AG08395 (cell line): ENCODE measurements at places on chromosomes 12 and 14.
A peak's percentile ranks its signal among the peaks of the same experiment; 100 is the strongest.

DNA sequence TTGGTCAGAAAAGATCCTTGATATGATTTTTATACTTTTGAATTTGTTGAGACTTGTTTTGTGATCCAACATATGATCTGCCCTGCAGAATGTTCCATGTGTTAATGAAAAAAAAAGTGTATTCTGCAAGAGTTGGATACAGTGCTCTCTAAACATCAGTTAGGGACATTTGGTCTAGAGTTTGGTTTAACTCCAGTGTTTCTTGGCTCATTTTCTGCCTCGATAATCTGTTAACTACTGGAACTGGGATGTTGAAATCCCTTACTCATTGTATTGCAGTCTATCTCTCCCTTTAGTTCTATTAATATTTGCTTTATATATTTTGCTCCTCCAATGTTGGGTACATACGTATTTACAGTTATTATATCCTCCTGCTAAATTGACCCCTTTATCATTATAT is 18.3 kb upstream of the TXNRD1 start:
- no peak for DNase-seq

DNA sequence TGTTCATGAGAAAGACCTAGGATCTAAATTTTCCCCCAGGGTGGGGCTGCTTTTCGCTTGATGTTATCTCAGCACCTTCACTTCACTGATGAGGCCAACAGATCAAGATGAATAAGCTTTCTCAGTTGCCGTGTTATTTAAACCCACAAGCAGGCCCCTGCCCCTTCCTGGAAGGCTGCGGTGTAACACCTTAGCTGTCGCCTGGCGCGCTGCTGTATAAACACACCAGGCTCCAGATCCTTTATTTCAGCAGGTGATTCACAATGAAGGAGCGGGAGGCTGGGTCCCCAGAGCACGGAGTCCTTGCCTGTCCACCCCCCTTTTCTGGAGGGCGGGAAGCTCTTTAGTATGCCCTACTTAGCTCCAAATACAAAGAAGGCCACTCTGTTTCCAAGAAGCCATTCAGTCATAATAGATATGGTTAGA is 515.4 kb downstream of the FUT8 start:
- DNase-seq, result no peak

GRCh38 chr14:55253276-55253675 is 17.9 kb upstream of the FBXO34 start:
- no peak for DNase-seq

DNA sequence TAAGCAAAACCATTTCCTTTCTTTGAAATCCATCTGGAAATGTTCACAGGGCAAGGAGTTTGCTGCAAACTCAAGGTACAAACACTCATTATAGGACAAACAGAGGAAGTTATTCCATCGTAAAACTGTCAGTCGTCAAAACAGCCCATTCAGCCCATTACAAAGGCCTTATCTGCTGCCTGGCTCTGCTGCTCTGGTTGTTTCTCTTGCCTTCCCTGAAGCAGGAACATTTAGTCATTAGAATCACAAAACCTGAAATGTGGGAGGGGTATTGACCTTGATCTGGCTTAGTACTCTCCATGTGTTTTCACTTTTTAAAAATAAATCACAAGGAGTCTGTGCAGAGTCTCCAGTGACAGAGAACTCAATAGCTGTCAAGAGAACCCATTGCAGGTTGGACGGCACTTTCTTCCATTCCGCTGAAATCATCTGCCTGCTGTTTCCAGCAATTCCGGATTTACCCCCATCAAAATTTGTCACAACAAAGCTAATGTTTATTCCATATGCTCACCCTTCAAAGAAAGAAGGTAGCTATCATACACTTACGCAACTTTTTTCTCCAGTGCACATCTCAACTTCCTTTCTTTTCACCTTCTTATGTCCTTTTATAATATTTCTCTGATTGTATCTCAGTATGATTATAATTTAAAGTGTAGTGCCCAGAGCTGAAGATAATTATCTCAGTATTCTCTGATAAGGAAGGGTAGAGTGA is 24.6 kb upstream of the ITPR2 start:
- DNase-seq, result no peak

DNA sequence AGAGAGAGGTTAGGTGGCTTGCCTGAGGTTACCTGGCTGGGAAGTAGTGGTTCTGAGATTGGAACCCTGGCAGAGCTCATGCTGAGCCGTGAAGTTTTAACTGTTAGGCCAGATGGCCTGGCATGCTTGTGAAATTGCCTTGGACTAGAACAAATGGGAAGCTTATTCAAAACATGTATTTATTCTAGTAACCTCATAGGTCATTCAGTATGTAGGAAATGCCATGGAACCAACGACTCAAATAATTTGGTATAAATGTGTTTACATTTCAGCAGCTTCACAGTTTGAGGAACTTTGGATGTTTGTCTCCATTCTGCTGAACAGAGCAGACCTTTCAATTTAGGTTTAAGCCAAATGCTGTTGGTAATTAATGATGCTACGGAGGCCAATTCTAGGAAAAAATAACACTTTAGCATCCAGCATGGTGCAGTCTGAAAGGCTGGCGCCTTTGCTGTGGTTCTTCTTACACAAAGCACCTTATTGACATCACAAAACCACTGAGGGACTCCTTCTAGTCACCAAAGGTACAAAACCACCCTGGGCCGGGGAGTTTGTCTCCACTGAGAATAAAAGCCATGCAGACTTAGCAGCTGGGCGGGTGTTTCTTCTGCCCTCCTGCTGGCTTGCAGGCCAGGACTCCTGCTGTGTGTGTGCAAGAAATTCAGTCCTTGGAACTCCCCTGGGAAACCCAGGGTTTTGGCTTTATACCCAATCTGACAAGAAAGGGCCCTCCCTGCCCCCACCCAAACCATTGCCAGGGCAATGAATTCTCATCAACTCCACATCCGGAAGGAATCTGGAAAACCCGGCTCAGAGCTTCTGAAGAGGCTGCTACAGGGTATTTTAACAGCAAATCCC is 64.2 kb downstream of the ELK3 start:
- peak; percentile 63 for DNase-seq

DNA sequence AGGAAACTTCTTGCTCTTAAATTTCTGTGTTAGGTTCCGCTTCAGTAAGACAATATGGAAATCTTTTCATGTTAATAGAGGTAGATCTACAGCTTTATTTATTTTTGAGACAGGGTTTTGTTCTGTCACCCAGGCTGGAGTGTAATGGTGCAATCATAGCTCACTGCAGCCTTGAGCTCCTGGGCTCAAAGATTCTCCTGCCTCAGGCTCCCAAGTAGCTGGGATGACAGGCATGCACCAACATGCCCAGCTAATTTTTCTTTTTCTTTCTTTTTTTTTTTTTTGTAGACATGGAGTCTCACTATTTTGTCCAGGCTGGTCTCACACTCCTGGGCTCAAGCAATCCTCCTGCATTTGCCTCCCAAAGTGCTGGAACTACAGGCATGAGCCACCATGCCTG is 70.1 kb downstream of the DAO start:
- no peak for DNase-seq
